ENCODE measurements at places on chromosomes 3 and 15.

- no peak for DNase-seq
Measured at GRCh38 chr3:80350771-80351170, 583.0 kb upstream of the ROBO1 start.

GRCh38 chr15:80850941-80851451 is 71.8 kb downstream of the CEMIP start:
- no peak for DNase-seq

DNA sequence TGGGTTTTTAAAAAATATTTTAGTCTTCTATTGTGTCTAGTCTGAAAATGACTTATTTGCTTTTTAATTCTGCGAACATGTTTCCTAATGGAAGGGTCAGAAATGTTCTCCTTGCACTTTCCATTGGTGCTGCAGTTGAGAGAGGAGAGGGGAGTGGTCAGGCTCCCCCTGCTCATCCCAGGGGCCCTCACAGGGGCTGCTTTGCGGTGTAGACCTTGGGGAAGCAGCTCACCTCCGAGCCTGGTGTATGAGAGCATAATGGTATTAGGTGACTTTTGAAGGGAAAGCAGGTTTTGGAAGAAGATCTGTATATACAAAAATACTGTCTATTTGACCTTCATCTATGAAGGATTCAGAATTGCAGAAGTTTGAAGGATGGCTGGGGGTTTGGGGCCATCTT is 28.3 kb downstream of the APBA2 start:
- DNase-seq, result no peak

- DNase-seq, result no peak
Measured at GRCh38 chr3:188361888-188362287, 207.9 kb downstream of the LPP start.

DNA sequence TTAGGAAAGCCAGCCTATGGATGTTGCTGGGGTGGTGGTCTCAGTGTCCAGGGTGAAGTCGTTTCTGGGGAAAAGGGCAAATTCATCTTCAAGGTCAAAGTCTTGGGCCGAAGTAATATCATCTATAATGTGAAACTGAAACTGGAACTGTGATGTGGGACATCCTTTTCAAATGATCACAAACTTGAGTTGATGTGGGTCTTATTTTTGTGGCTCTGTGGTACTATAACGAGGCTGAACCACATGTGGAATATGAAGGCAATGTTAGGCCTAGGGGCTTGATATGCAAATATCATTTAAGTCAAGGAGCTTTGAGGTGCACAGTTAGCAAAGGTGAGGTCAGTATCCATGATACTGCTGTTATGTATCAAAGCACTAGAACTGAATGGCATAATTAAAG is 1.5 kb upstream of the CD200R1L start:
- no peak for DNase-seq

DNA sequence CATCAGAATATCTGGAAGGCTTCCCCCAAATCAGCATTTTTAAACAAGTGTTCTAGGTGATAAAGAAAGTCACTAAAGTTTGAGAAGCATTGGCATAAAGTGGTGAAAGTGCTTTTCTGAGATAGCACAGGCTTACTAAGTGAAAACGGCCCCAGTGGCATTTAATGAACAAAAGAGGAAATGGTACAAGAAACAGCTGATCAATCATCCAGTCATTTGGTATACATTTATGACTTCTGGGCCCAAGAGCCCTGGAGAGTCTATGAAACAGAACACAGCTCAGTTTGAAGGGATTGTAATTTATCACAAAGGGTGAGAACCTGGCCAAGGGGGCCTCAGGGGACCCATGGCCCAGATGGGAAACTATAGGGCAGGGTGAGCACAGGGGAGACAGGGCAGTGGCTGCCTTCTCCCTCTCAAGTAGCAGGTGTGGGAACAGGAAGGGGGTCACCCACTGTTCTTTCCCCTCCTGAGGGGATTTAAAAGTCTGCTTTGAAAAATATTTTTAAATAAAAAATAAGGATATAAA is 265.5 kb upstream of the ROPN1 start:
- no peak for DNase-seq

DNA sequence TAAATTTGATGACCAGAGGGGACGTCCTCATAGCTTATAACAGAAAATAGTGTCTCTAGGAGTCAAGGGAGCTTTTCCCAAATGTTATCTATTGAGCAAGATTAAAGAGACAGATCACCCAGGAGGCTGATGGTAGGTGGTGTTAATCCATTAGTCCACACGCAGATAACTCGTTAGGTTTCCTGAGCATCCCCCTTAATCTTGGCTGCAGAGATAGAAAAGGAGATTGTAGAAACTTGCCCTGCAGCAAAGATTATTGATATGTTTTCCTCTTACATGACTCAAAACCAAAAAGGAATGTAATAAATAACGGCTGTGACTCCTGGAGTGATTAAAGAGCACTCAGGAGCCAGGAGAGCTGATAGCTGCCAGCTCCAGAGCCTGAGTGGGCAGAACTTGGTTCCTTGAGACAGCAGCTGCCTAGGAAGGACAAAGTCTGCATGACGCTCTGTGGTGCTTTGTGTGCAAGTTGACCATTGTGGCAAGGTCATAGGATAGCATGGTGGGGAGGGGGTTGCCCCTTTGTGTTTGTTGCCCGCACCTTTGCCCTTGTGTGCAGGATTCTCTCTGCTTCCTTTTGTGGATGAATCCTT is 234.8 kb downstream of the PTPRG start:
- peak; percentile 67 for DNase-seq
